HTR-8/SVneo (cell line): ENCODE measurements at places on chromosomes 1 and 21.

GRCh38 chr1:92466683-92467352 is 19.9 kb downstream of the GFI1 start:
- no peak for DNase-seq

DNA sequence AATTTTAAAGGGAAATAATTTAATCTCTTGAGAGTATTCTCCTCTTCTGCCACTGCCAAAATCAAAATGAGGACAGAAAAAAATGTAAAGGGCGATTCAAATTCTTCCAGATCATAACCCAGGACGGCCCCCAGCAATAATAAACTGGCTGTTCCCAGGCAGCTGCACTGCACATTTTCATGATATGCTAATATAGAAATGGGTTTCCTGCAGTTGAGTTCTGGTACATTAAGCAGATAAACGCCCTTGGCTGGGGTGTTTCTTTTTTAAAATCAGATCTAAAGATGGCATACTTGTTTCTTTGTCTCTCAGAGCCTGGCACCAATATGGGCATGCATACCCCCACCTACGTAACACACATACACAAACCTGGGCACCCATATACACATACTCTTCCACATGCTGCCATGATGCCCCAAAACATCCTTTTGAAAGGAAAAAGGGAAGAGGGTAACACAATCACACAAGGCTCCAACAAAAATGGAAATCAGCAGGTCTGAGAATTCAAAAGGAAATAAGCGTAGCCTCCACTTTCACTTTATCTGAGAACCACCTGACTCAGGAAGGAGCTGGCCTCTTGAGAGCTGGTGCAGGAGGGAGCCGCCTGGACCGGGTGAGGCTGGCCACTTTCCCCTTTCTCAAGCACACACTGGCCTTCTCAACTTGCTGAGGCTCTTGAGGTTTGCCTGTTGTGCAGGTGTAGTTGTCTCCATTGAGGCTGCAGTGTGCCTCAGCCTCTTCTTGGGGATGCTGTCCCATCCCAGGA is 653.4 kb downstream of the KIF26B start:
- DNase-seq: no peak

GRCh38 chr1:46532498-46533178 is 18.8 kb downstream of the KNCN start:
- DNase-seq: peak; percentile 59

- DNase-seq: no peak
Observed at GRCh38 chr21:43021756-43022600, 47.6 kb downstream of the PKNOX1 start.

DNA sequence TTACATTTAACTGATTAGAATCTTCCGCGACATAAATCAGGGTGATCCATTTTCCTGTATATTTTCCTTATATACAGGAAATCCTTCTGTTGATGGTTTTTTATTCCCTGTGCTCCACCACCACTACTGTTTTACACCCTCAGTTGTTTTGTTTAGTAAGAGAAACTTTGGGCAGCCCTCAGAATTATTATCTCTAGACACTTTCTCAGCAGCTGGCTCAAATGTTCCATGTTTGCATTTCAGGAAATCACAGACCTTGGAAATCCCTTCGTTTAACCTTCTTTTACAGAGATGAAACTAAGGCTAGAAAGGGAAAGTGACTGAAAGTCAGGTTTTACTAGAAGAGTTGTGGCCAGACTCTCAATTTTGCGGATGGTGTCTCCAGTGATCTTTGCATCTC is 15.2 kb downstream of the ZNF697 start:
- DNase-seq: no peak

- DNase-seq: no peak
Observed at GRCh38 chr1:16970132-16970910, 10.1 kb downstream of the MFAP2 start.

DNA sequence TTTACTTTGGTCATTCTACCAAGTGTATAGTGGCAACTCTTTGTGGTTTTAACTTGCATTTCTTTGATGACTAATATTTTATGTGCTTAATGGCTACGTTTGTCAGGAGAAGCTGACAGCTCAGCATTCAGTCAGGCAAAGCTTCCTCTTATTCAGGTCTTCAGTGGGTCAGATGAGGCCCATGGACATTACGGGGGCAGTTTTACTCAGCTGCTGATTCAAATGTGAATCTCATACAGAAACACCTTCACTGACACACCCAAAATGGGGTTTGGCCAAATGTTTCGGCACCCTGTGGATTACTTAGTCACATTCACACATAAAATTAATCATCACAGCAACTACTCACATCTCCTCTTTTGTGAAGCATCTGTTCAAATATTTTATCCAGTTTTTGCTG is 104.9 kb upstream of the PLD5 start:
- DNase-seq: no peak

DNA sequence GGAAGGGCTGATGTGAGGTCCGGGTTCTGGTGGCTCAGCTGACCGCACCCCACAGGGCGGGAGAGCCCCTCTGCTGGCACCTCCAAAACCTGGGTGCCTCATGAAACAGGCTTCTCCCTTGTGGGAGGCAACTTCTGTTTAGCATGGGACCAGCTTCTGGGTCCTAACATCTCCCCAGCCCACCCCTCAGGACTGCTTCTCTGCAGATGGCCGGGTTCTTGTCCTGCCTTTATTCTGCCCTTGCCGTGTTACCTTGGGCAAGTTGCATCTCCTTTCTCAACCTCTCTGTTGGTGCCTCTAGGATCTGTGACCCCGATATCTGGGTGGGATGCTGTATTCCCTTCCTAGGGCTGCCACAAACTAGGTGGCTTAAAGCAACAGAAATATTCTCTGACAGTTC is 15.0 kb upstream of the TTC22 start:
- no peak for DNase-seq

DNA sequence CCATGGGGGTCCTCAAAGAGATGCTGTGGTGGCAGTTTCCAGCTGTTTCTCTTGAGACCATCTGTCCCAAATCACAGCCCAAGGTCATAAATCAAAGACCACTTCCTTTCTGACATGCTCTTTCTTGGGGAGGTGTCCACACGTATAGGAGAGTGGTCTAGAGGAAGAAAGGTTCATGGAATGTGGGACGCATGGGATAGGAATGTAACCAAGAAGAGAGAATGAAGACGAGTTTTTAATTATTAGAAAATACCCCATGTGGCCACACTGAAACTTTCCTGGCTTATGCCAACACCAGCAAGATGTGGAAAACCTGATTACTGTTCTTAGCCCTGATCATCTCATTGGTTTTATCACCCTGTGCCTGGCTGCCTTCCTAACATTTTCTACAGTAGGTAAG is 124.2 kb upstream of the IFFO2 start:
- DNase-seq: no peak

DNA sequence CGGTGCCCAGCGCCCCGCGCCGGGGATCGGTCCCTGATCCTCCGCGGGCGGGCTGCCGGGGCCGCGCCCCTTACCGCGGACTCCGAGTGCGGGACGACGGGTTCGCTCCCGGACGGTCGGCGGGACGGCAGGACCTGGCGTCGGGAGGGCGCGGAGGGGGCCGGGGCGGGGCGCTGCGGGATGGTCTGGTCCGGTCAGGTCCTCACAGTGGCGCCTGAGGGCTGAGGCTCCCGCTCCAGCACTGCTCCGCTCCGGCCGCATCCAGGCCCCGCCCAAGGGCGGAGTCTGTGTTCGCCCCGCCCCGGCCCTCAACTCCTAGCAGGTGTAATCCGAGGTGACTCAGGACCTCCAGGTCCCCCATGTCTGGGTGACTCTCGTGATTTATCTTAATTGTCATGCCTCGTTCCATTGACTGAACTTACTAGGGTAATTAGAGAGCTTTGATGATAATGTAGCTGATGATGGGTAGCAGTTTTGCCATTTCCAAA is at the start of gene RAB3B:
Gene RAB3B, minus strand, starts transcription at position 223 of the 488 bp plus-strand sequence. CDS start 13,583 bp downstream, outside the sequence.
- DNase-seq: peak; percentile 84

- DNase-seq: no peak
Observed at GRCh38 chr1:1721201-1721600, 3.0 kb downstream of the CDK11A start.

GRCh38 chr1:30964706-30965105 is 56.1 kb upstream of the SDC3 start:
- no peak for DNase-seq

DNA sequence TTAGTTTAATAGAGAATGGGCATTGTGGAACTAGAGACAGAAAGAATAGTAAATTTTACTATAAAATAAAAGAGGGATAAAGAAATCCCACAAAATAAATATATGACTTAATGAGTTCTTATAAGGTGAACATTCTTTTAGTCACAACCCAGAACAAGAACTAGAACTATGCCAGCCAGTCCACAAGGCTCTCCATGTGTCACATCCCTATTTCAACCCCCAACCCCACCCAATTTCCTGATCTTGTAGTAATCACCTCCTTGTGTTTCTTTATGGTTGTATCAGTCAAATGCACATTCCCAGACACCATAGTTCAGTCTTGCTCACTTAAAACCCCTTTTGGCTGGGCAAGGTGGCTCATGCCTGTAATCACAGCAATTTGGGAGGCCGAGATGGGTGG is 662.3 kb upstream of the CAMK1G start:
- DNase-seq: no peak

DNA sequence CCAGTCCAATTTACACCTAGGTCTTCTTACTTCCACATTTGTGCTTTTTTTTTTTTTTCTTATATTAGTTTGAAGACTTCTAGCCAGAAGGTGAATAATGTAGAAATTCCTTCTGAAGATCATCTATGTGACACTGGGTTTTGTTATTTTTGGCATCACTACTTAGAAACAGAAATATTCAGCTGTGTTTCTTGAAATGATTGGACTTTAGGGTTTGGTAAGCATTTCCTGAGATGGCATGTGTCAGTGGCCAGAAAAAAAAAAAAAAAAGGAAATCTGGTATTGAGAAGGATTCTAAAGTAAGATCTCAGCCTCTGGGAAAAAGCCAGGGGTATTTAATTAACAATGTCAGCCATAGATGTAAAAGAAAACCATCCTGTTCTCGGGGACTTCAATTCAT is 43.4 kb upstream of the LRRC8C start:
- DNase-seq: no peak

- no peak for DNase-seq
Observed at GRCh38 chr1:11406845-11407244, 72.1 kb upstream of the DISP3 start.

GRCh38 chr1:89519779-89520358 is 4.8 kb upstream of the LRRC8B start:
- DNase-seq: no peak

DNA sequence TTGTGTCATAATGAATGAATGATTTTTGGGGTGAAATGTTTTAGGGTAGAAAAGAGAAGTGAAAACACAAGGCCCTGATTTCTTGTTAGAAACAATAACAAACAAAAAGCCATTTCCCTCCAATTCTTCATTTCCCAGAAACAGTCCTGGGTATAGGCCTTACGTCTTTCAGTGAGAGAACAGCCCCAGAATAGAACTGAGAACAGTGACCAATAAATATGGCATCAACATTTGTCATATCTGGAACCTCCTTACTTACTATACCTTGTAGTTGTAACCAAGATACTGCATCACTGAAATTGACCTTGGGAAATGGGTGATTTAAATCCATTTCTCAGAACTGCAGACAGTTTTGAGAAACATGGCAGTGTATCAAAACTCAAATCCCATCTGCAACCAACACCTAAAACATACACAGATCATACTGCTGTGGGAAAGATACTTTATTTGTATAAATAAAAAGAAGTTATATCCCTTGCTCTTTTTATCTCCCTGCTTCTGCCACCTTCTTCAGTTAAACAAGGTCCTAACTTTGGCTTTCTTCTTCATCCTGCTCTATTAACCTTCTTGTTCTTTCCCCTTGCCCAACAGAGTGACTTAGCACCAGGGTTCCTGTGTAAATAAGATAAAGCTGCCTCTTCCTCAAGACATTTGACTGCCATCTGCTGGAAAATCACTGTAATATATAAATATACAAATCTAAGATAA is 19.5 kb downstream of the XKR8 start:
- DNase-seq: peak; percentile 33

DNA sequence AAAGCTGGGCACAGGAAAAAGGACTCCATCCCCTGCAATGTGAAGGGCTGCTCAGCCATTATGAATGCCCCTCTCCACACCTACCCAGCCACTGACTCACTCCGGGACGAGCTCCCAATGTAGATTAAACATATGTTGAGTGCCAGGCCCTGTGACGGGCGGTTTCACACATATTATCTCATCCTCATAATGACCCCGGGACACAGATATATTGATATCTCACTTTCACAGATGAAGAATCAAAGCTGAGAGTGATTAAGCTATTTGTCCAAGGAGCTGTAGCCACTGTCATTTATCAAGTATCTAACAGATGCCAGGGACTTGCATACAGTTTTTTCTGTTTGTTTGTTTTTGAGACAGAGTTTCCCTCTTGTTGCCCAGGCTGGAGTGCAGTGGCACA is 35.0 kb upstream of the SLC30A1 start:
- DNase-seq: no peak

DNA sequence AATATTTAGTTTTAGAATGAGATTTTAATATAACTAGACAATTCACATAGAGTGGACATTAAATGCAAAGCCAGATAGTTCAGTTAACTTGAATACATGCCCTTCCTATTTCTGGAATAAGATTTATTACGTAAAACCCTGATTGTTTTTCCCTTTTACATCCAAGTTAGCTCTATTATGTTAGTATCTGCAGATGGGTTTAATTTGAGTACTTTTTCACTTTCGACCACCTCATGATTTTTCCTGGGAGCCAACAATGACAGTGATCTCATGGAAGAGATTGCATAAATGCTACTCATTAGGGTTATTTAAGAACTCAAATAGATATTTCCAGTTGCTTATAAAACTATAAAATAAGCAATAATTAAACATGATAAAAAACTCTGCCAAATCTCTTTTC is 199.4 kb upstream of the PTGFR start:
- no peak for DNase-seq

DNA sequence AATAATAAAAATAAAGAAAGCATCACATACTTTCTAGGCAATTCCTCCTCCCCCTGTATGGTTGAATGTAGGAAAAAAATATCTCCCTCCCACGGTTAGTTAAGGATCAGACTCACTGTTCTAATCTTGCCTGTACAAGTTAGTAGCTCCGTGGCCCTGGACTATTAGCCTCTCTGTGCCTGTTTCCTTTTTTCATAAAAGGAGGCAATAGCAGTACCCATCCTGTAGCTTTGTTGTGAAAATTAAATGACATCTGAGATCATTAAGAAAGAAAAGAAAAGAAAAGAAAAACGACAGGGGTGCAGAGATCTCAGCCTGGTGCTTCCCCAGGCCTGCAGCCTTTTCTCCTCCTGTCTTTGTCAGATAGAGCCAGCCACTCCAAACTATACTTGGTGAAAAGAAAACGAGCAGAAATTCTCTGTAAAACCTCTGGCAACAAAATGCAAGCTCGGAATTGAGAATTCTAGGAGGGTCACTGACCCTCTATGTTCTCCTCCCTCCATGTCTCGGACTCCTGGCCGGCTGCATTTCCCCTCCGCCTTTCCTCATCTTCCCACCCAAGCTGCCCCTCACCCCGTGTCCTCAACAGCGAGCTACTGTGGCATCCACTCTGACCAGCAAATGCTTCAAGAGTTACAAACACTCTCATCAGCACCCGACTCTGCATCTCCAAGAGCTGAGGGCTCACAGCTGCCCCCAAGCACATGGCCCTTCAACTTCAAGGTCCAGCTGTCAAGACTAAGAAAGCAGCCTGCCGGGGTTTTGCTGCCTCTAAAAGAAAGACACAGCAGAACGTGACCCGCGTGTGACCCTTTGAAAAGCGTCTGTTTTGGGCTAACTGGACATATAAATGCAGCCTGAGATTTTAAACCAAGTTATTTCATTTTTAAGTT is 13.6 kb downstream of the RIPK4 start:
- no peak for DNase-seq
